ENCODE measurements at places on chromosomes 7 and 10.

GRCh38 chr10:123565691-123566660 is 100.2 kb upstream of the GPR26 start:
- DNase-seq = no peak

DNA sequence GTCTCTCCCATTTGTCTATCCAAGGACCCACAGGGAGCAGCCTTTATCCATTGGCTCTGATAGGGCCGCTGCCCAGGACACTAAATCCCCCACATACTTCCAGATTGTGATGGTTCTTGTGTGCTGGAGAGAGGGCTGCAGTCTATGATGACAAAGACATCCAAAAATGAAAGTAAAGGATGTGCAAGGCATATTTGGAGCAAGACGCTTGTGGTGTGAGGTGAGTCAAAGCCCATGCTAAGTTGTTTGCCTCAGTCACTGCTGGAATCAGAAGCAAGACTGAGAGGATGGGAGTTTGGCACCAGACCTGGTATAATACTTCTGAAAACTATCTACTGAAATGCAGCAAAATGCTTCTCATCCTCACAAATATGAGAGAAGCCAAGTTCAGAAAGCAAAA is 22.7 kb downstream of the ZNF22 start:
- DNase-seq = no peak

DNA sequence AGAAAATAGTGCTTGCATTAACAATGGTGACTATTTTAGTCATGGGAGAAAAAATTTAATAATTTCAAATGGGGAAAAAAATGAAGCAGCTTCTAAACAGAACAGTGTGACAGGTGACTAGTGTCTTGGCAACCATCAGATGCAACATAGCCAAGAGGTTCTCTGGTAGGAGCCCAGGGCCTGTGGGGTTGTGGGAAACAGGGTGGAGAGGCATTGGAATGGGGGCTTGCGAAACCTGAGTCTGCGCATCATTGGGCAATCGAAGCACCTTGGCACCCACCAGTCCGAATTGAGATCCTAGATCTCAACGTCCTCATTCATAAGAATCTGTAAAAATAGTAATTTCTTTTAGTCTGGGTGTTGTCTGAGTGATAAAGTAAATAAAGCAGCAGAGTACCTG is 19.2 kb upstream of the PARD3 start:
- DNase-seq = no peak

GRCh38 chr7:157033483-157034473 is 23.3 kb upstream of the MNX1 start:
- no peak for DNase-seq

GRCh38 chr10:118783776-118784545 is 29.2 kb upstream of the CACUL1 start:
- DNase-seq = no peak

- DNase-seq = no peak
Measured at GRCh38 chr10:116774728-116775151, 32.4 kb upstream of the HSPA12A start.
